ENCODE measurements at places on chromosomes 13 and 19. TPM values are rescaled to one million over a fixed set of nuclear protein-coding genes. Genes with fewer than 3 reads are reported as not detected.

ZNF845 gene
- total RNA-seq: 3.9 TPM

ZNF414 gene
- total RNA-seq: 2.7 TPM

VASP gene
- 111 TPM for total RNA-seq

TSHZ3 gene
- 9.5 TPM for total RNA-seq

NCCRP1 gene
- not detected for total RNA-seq

CYP2A7 gene
- total RNA-seq: not detected

IL4I1 gene
- not detected for total RNA-seq

MATK gene
- total RNA-seq: not detected

ANKRD24 gene
- 0.18 TPM for total RNA-seq

GPC6 gene
- 8.4 TPM for total RNA-seq

RASIP1 gene
- 4.1 TPM for total RNA-seq

OR7C1 gene
- total RNA-seq: not detected

ZFP14 gene
- 0.89 TPM for total RNA-seq

RTBDN gene
- not detected for total RNA-seq

PTPRS gene
- 144 TPM for total RNA-seq

GALP gene
- total RNA-seq: not detected

DENND1C gene
- 0.29 TPM for total RNA-seq

ZNF563 gene
- 0.71 TPM for total RNA-seq

IGFL1 gene
- total RNA-seq: not detected

FXYD3 gene
- not detected for total RNA-seq

TNFSF9 gene
- 1.2 TPM for total RNA-seq

C19orf81 gene
- total RNA-seq: not detected

CGB5 gene
- total RNA-seq: not detected

DEDD2 gene
- 22.0 TPM for total RNA-seq

IGFL2 gene
- not detected for total RNA-seq

C1QTNF9 gene
- not detected for total RNA-seq

NLRP9 gene
- total RNA-seq: not detected

HAUS8 gene
- 7.5 TPM for total RNA-seq

PNMA8B gene
- 0.35 TPM for total RNA-seq

UQCR11 gene
- total RNA-seq: 75.0 TPM

NBEA gene
- 1.1 TPM for total RNA-seq

U2AF1L4 gene
- 4.8 TPM for total RNA-seq

KIR3DL2 gene
- total RNA-seq: not detected

HPN gene
- total RNA-seq: not detected

LYPD5 gene
- total RNA-seq: not detected

ZFP82 gene
- 1.4 TPM for total RNA-seq

C19orf85 gene
- total RNA-seq: 0.29 TPM

GRIN2D gene
- not detected for total RNA-seq

SELENOV gene
- total RNA-seq: not detected

GPR12 gene
- not detected for total RNA-seq

COLGALT1 gene
- total RNA-seq: 208 TPM

CEP89 gene
- 16.5 TPM for total RNA-seq

SLC7A9 gene
- not detected for total RNA-seq

MYO1F gene
- 0.53 TPM for total RNA-seq

UBL5 gene
- total RNA-seq: 785 TPM

PODNL1 gene
- 8.9 TPM for total RNA-seq

SIGLEC8 gene
- not detected for total RNA-seq

CCDC8 gene
- 22.2 TPM for total RNA-seq

C1QTNF9B gene
- total RNA-seq: 2.6 TPM

NLRP7 gene
- not detected for total RNA-seq

PRSS57 gene
- total RNA-seq: not detected

FBXL3 gene
- 39.7 TPM for total RNA-seq

IL17D gene
- 0.35 TPM for total RNA-seq
